ENCODE measurements at places on chromosomes 4 and X.

DNA sequence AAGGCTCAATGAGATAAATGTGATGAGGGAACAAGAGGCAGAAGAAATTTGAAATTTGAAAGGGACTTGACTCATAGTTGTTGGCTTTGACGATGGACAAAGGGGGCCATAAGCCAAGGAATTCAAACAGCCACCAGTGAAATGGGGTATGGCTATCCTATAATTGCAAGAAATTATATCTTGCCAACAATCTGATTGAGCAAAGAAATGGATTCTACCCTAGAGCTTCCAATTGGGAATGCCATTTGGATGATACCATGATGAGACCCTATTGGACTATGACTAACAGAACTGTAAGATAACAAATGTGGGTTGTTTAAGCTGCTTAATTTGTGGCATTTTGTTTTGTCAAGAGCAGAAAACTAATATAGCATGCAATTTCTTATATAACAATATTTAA is 270.1 kb upstream of the ARSJ start:
- DNase-seq: no peak

- DNase-seq: no peak
Measured at GRCh38 chrX:101462892-101463291, 22.4 kb upstream of the ARMCX4 start.

GRCh38 chrX:14056206-14056605 is 26.5 kb upstream of the GEMIN8 start:
- no peak for DNase-seq

- DNase-seq: no peak
Measured at GRCh38 chrX:52217494-52218160, 32.9 kb downstream of the MAGED4 start.

DNA sequence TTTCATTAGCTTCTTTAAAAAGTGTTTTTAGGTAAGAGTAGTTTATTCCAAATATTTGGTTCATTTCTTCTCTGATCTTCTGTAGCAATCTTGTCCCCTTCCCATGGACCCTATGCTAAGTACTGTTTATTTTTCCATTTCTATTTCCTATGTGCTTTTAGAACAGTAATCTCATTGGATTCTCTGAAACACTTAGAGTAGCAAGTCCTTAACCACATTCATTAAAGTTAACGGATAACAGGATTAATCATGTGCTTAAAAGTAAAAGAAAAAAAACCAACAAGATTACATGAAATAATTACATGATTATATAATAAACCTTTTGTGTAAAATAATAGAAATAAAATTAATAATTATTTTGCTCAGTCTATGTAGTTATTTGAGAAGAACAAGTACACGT is 929.7 kb downstream of the C4orf33 start:
- DNase-seq: no peak

GRCh38 chr4:150139297-150139865 is 61.1 kb downstream of the DCLK2 start:
- DNase-seq: no peak

- no peak for DNase-seq
Measured at GRCh38 chrX:31629195-31629594, 557.4 kb upstream of the FTHL17 start.

DNA sequence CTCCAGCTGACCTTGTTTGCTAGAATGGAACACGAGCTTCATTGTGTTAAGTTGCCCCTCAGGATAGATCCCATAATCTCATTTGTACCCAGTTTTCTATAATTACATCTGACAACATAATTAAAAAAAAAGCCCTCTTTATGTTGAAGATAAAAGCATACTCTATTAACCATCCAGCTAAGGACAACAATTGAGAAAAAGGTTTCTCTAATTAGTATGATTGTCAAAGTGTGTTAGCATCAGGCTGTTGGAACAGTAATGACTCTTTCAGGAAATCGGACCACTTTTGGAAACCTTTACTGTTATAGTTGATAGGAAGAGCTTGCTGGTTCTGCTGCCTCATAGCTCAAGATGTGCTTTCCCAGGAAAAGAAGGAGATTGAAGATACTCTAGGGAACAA is 172.6 kb downstream of the FHIP1A start:
- peak; percentile 67 for DNase-seq

DNA sequence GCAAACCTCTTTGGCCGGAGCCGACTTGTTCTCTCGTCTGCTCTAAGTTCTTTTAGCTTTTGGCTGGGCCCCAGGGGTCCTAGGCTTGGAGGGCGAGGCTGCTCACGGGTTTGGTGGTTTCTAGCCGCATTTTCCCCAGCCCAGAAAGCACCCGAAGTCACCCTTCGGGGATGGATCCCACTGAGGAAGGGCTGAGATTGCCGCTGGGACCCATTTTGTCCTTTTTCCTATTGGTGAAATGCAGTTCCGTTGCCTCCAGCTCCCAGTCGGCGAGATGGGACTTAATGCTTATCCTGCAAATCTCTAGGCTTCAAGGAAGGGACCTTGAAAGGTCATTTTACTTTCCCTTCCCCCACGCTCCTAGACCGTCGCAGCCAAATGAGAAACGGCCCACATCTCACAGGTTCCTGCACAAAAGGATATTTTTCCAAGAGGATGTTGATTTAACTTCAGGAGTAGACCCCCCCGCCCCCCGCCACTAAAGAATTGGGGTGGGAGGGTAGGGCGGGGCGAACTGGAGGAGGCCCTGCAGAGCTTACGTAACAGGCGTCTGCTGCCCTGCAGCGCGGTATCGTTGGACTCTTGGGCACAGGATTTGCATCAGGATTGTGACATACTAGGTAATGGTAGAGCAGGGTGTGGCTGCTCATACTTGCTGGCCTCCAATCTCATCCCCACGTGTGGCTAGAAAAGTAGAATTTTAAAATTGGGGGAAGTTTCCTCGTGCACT is 564 bp downstream of the PGK1 start:
- no peak for DNase-seq

GRCh38 chrX:103100484-103100883 is 7.5 kb upstream of the NXF3 start:
- DNase-seq: no peak

GRCh38 chrX:153245288-153245731 is 66.2 kb downstream of the MAGEA1 start:
- DNase-seq: no peak

- DNase-seq: no peak
Measured at GRCh38 chr4:184163813-184164212, 53.9 kb downstream of the ENPP6 start.

- DNase-seq: peak; percentile 33
Measured at GRCh38 chr4:54091637-54092404, 8.1 kb upstream of the GSX2 start.

Measured in NCI-H1417 treated with DMSO at 0.1 percent for 48 hours (cell line).